NCI-H2171 (cell line): ENCODE measurements at places on chromosomes 7 and 10.

DNA sequence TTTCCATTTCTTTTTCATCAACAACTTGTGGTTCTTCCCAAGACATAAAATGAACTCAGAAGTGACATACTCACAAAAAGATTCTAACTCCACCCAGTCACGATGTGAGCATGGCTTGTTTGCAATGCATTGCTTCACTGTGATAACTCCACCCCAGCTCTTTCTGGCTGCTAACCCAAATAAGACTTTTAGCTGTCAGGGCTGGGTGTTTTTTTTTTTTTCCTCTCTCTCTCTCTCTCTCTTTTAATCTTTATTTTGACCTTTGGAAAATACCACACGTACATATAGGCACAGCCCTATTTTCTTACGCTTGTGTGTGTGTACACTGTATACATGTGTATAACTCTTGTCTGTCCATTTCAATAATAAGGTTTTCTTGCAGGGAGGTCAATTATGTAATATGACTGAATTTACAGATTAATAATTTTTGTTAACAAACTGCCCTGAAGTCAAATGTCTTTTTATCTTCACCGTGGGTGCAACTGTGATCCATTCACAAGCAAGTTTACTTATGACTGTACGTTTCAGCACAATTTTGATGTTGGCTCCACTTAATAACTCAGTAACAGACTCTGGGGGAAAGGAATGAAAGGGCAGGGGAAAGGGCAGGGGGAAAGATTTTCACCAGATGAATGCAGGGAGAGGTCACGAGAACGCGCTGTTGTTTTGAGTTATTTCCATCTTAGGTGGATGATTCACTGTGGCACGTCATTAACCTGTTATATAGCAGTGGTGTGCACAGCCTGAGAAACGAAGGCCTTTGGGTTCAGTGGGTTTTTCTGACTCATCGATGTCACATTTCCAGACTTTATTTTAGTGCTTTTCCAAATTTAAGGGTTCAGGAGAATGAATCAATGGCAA, 49.1 kb downstream of the APBB1IP start:
- DNase-seq = no peak

GRCh38 chr10:99740933-99741559, 9.0 kb downstream of the CUTC start:
- no peak for DNase-seq

- DNase-seq = no peak
Measured at GRCh38 chr10:78634389-78634815, 434.4 kb upstream of the ZMIZ1 start.

DNA sequence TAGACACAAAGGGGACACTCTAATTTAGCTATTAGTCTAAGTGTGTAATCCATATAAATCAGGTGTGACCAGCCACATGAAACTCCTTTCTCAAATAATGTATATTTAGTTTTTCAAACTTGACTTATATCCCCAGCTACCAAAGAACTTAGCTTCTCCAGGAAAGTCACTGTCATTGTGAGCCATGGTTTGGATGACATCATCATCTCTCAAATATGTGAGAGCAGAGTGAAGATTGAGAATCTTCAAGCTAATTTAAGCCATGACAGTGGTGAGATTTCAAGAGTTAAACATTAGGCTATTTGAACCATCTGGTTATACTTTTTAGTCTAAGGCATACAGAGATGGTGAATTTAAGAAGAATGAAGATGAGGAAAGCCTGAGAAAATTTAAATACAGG, 1165.6 kb downstream of the CNTNAP2 start:
- no peak for DNase-seq

DNA sequence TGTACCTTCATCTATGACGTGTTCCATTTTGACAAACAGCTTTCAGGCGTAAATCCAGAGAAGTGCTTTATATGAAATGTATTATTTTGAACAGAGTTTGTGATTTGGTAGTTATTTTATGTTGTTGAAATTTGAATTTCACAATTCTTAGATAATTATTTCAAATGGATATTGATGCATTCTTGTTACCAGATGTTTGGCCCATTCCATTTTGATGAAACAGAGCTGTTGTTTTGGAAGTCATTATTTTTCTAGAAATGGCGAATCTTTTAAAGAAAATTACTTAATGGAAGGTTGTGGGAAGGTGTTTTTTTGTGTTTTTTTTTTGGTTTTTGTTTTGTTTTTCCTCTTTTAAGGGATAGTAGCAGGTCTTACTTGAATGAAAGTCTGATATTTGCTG, 2.4 kb downstream of the OTUD1 start:
- no peak for DNase-seq

DNA sequence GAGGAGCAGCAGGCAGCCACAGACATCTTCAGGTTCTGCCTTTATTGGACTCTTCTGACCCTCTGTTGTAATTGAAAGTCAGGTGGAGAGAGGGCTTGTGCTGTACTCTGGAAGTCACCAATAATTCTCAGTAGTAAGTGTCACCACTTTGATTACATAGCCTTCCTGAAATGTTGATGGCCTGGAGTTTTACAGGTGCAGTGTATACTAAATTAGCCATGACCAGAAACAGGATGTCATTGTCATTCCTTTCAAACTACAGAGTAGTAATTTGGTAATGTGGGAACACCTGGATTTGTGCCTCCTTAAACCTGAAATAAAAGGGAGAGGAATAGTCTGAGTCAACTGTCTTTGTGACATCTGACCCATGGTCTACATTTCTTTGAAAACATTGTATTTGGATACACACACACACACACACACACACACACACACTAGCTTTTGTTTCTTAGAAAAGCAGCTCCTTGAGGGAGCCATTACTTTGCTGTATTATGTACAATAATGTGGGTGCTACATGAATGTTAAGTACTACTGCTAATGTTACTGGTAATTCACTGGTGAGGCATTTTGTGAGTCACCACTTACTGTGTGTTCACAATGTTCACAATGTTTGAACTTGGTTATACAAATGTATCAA, 19.6 kb downstream of the ARL4A start:
- DNase-seq = no peak

DNA sequence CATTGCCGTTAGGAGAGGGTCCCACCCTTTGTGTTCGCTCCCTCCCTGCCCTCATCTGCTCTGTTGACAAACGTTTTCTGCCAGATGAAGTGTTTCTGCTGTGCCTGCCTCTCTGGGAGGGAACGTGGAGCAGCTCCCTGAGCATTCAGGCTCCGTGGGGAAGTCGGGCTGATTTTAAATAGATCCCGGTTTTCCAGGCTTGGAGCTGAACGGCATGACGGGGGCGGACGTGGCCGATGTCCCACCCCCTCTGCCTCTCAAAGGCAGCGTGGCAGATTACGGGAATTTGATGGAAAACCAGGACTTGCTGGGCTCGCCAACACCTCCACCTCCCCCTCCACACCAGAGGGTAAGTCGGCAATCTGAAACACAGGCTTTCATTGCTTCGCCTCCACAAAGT, 101.9 kb upstream of the NPS start:
- DNase-seq = no peak

DNA sequence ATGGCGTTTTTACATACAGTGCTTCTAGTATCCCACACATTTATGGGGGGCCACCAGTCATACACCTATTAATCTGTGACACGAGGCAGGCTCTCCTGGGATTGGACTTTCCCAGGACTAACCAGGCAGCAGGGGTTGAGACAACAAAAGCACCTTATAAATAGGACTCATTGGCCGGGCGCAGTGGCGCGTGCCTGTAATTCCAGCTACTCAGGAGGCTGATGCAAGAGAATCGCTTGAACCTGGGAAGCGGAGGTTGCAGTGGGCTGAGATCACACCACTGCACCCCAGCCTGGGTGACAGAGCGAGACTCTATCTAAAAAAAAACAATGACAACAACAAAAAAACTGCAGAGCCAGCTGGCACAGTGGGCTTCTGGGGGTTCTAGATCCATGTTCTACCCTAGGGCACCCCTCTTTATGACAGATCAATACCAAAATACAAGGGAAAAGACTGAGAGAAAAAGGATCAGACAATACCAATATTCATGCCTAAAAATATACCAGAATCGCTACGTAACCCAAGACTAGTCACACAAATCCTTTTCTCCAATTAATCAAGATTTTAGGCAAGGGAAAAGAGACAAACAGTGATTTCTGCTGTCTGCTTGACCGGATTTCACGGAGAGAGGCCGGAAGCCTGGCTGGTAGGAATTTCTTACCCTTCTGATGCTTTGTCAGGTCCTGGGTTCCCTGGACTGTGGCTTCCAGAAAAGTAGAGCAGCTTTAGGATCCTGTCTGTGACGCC, 98.4 kb upstream of the CCNY start:
- DNase-seq = no peak
